ENCODE measurements at places on chromosomes 7 and 10.

GRCh38 chr7:126972571-126972970, 280.2 kb downstream of the GRM8 start:
- no peak for DNase-seq

GRCh38 chr7:142030848-142031247, 35.2 kb downstream of the MGAM start:
- DNase-seq = no peak

GRCh38 chr7:108358553-108358952, 97.7 kb downstream of the NRCAM start:
- peak; percentile 26 for DNase-seq

DNA sequence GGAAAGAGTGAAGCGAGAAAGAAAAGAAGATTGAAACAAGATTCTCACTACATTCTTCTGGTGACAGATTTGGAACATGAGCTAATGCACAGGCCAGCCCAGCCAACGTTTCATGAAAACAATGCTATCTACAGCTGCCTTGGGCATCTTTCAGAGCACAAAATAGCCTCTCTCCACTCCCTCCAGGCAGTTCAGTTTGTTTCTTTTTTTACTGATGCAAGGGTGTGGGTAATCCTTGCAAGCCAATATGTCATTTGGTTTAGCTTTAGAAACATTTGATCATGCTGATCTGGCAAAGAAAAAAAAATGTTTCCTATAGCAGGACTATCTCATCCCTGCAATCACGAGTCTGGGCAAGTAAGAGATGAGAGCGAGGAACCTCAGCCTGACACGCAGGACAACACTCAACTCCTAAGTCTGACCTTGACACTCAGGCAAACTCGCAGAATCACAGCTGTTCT, 35.9 kb downstream of the SVIL start:
- DNase-seq = no peak

GRCh38 chr10:71649631-71650030, 69.9 kb downstream of the C10orf105 start:
- DNase-seq = no peak

DNA sequence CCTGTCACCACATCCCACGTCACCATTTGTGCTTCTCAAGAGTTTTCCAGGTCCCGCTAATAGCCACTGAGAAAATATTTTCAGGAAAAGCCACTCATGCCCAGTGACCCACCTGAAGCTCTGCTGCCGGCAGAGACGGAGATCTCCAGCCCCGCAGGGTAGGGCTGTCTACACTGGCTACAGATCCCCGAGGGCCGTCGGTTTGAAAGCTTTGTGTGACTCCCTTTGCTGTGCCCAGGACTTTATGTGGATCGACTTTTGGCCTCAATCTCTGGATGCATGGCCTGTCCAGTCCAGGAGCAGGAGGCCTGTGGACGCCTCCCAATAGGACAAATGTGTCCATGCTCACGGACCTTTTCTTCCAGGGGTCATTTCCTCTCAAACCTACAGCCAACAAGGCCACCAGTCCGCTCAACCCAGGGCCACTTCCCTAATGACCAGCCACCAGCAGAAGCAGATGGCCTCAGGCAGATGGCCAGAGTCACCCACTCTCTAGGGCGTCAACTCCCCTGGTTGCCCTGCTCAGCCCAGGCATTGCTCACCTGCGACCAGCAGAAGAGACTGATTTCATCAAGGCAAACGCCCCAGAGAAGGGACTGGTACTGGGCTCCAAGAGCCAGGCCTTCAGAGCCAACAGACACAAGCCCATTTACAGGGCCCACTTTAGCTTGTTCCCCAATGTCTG, 76.4 kb downstream of the OAT start:
- no peak for DNase-seq

- DNase-seq = no peak
Measured at GRCh38 chr7:12056381-12056780, 154.7 kb upstream of the TMEM106B start.

- no peak for DNase-seq
Measured at GRCh38 chr10:96255549-96256333, 15.6 kb downstream of the BLNK start.

- DNase-seq = no peak
Measured at GRCh38 chr10:122085423-122085911, 96.5 kb downstream of the TACC2 start.

DNA sequence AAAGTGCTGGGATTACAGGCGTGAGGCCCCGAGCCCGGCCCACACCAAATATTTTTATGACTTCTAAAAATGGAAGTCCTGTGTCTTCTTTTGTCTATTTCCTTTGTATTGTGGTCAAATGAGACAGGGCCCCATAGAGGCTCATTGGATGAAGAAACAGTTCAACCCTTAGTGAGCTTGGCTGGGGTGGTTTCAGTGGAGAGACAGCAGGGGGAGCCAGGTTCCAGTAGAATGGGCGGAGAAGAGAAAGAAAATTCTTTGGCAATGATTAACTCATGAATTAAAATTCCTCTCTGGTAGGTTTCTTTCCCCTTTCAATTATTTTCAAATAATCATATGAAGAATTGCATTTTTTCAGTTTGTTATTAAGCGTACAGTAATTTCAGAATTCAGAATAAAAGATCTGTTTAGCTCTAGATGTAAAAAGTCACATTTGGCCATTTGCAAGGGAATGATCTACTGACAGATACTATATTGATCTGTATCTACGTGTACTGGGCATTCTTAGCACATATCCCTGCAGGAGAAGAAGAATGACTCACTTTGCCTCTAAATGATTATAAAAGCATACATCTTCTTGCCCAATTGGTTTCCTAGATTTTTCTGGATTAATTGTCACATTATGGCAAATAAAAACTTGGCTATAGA, 43.2 kb downstream of the PNLIPRP3 start:
- peak; percentile 33 for DNase-seq

DNA sequence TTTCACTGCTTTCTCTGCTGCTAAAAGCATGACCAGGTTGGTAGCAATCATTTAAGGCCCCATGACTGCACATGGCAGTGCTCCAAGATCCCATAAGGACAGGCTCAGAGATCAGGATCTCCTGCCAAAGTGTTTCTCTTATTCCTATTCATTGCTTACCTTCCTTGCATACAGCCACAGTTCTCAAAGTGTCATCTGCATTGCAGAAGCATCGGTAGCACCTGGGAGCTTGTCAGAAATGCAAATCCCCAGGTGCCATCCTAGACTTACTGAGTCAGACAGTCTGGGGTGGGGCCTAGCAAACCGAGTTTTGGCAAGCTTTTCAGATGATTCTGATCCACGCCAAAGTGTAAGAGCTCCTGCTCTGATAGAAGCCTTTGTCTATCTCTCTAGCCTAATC, 489.0 kb upstream of the AUTS2 start:
- DNase-seq = no peak

DNA sequence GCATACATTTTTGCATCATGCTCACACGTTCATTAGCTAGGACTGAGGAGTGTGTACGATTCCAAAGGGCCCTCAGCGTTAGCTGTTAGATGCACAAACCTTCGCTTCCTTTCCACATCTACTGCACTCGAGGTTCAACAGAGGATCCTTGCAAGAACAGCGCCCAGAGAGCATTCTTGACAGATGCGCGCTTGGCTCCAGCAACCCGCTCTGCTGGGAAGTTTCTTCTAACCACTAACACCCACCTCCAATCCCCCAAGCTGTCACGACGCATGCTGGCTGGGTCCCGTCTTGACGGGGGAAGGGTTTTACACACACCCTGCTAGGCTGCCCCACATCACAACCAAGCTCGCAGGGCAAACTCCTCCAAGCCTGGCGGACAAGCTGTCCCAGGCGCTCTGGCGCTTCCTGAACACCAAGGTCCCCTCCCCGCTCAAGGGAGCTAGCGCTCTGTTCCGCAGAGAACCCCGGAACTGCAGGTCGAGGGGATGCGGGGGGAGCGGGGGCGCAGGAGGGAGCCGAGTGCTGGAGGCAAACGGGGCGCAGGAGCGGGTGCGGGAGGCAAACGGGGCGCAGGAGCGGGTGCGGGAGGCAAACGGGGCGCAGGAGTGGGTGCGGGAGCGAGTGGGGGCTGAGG, 653 bp upstream of the ADRB1 start:
- no peak for DNase-seq

DNA sequence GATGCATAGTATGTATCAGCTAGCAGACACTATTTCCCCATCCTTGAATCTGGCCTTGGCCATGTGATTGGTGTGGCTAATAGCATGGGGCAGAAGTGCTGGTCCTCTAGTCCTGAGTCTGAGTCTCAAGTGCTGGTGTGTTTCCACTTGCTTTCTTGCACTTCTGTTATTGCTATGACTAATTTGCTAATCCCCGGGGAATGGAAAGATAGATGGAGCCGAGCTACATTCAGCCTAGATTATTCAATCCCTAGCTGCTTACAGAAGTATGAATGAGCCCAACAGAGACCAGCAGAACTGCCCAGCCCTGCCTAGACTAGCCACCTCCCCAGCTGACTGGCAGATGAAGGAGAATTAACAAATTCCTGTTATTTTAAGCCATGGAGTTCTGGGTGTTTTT, 53.2 kb upstream of the SYPL1 start:
- no peak for DNase-seq

DNA sequence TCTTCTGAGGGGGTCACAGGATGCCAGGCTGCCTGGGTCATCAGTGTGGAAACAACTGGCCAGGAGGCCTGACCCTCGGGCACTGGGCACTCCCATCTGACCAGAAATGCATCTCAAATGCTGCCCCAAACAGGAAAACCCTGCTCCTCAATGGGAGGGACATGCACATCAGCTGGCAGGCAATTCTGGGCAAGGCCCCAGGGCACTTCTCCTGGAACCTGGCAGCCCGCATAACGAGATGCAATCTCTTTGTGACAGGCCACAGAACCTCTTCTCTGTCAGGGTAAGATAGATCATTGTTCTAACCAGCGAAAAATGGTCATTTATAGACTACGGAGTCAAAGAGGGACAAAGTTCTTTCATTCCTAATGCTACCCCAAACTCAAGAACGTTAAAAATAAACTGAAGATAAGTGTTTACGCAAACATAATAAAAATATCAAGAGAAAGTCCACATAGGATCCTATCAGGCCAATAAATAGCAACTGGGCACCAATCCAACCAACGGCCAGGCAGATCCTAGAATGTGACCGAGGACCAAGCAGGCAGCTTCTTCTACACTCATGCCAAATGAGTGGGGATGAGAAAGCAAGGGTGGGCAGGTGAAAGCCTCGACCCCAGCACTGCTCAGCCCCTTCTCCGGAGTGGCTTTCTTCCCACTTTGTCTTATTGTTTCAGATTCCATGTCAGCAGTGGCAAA, 212.3 kb downstream of the TCERG1L start:
- no peak for DNase-seq

- no peak for DNase-seq
Measured at GRCh38 chr10:75408911-75409885, 7.6 kb upstream of the ZNF503 start.

GRCh38 chr10:19658131-19658530, 158.1 kb upstream of the PLXDC2 start:
- no peak for DNase-seq

DNA sequence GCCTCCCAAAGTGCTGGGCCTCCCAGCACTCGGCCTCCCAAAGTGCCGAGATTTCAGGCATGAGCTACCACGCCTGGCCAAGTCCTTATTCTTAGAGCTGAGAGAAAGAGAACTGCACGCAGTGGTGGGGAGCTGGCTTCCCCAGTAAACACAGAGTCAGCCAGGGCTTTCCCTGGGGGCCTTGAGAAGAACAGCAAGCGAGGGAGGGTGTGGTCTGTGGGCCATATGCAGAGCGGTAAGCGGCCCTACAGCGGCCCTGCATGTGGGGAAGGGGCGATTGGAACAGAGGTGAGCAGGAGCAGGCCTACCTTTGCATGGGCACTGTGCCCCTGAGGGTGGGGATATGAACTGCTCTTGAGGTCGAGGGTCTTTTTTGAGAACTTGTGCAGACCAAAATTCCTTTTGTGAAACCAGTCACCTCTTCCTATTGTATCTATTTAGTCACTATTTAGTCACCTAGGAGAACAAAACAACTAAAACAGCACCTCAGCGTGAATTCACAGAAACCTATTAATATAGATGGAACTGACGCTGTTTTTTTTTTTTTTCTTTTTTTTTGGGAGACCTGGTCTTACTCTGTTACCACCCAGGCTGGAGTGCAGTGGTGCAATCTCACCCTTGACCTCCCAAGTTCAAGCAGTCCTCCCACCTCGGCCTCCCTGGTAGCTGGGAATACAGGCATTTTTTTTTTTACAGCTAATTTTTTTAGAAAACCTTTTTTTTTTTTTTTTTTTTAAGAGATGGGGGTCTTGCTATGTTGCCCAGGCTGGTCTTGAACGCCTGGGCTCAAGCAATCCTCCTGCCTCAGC, 36.9 kb upstream of the SH2D4B start:
- DNase-seq = no peak

DNA sequence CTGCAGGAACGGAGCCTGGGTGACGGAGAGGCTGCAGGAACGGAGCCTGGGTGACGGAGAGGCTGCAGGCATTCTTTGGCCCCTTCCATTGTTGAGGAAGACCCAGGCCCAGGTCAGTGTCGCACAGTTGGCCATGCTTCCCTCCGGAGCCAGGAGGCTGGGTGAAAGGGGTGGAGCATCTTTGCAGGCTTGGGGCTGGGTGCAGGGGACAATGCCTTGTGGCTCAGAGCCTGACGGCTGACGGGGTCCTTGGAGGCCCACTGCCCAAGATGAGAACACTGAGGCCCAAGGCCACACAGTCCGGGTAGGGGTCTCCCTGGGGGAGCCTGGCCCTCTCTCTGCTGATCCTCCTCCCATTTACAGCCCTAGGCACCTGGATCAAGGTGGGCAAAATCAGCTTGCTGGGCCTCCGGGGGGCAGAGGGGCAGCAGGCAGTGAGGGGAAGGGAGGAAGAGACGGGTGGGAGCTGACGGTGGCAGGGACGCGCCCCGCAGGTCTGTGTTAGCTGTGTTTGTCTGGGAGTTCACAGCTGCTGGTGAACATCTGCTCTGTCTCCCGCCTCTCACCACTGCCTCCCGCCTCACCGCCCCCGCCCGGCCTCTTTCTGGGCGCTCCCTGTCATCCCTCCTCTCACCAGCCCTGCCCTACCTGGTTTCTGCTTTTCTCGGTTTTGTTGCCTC, 30.6 kb upstream of the PCBD1 start:
- no peak for DNase-seq
